Dermis microvascular lymphatic vessel endothelial cell (primary cell): ENCODE measurements at places on chromosomes 7 and 10. TPM values are rescaled to one million over a fixed set of nuclear protein-coding genes. Genes with fewer than 3 reads are reported as not detected.

The NKX2-3 gene
- total RNA-seq, result not detected in 2 replicates

The PPP1R3A gene
- not detected in 2 replicates for total RNA-seq

The LRRD1 gene
- total RNA-seq, result under 0.01 TPM in 2 replicates

The NEUROG3 gene
- total RNA-seq, result not detected in 2 replicates

The CRTAC1 gene
- 4.6 and 11.9 TPM in 2 replicates for total RNA-seq

The MUC12 gene
- not detected in 2 replicates for total RNA-seq

The RBP3 gene
- not detected in 2 replicates for total RNA-seq

The NPFFR1 gene
- not detected in 2 replicates for total RNA-seq

The PTPN20 gene
- 0.13 and 0.76 TPM in 2 replicates for total RNA-seq

The HTRA1 gene
- 60.7 and 80.4 TPM in 2 replicates for total RNA-seq

The RHOBTB1 gene
- total RNA-seq, result 31.3 and 38.4 TPM in 2 replicates

The CYP2W1 gene
- not detected in 2 replicates for total RNA-seq

The SUN3 gene
- total RNA-seq, result not detected in 2 replicates

GRCh38 chr10:12448729-12449391 lies 99.5 kb downstream of the CAMK1D start:
- DNase-seq, result peak; percentile 46

DNA sequence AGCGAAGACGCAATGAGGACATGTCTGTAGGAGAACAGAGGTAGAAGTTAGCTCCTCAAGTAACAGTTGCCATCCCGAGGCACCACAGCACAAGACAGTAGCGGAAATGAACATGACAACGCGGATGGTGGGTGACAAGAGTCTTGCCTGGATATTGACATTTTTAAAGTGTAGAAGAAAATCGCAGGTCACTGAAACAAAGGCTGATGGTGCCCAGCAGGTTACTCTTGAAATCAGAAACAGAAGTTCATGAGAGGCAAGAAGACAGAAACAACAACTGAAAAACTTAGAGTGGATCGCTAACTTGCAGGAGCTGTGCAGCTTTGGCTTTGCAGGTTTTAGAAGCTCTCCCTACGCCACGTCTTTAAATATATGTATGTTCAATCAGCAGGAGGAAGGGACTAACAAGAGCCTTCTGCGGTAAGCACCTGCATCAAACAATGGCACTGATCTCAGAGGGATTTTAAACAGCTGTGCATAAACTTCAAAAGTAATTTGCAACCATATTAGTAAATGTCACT lies 1.8 kb downstream of the PRKCQ start:
- no peak for DNase-seq

DNA sequence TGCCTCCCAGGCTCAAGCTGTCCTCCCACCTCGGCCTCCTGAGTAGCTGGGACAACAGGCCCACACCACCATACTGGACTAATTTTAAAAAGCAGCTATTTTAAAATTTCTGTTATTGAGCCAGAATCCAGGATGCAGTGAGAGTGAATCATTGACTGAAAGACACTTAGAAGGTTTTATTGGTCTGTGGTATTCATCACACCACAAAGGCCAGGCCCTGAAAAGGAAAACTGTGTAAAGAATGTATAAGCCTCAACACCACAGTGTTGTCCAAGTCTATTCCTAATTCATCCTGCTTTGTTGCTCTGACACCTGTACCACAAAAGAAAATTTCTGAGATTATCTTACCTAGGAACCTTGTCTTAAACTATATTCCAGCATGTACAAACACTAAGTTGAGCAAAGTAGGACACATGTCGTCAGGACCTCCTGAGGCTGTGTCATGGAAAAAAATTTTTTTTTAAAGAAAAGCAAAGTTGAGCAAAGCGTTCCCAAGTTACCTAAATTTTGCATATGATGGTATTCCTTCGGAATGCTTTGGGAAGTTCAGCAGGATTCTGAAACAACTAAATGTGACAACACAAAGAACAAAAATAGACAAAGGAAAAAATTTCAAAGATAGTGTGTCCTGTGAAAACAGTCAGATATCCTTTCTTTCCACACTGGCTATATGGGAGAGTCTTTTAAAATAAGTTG lies 129.6 kb upstream of the MKLN1 start:
- DNase-seq, result peak; percentile 48

DNA sequence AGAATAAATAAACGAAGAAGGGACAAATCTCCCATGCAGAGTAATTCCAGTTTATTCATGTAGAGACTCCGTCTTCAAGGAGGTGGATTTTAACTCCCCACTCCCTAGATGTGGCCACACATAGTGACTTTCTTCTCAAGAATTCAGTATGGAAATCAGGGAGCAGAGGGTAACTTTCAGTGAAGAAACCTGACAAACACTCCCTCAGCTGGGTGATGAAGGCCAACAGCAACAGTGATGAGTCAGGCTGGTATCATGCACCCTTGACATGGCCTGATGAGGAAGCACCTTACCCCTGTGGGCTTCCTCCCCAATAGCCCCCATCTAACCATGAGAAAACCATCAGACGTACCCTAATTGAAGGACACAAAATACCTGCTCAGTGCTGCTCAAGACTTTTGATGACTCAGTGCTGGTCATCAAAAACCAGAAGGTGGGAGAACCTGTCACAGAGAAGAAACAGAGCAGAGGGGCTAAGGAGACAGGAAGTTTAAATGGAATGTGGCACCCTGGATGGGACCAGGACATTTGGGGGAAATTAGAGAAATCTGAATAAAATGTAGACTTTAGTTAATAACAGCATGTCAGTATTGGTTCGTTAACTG lies 50.6 kb downstream of the ADAMTS14 start:
- no peak for DNase-seq

- no peak for DNase-seq
Measured at GRCh38 chr7:20197837-20198236, 19.3 kb downstream of the MACC1 start.

- no peak for DNase-seq
Measured at GRCh38 chr10:10196701-10197100, 821.0 kb upstream of the CELF2 start.

GRCh38 chr7:151275813-151276577 lies 27.5 kb upstream of the SMARCD3 start:
- DNase-seq, result no peak

- no peak for DNase-seq
Measured at GRCh38 chr7:9958486-9958885, 1015.2 kb upstream of the PHF14 start.

GRCh38 chr7:29325476-29325875 lies 130.9 kb downstream of the CHN2 start:
- DNase-seq, result no peak

DNA sequence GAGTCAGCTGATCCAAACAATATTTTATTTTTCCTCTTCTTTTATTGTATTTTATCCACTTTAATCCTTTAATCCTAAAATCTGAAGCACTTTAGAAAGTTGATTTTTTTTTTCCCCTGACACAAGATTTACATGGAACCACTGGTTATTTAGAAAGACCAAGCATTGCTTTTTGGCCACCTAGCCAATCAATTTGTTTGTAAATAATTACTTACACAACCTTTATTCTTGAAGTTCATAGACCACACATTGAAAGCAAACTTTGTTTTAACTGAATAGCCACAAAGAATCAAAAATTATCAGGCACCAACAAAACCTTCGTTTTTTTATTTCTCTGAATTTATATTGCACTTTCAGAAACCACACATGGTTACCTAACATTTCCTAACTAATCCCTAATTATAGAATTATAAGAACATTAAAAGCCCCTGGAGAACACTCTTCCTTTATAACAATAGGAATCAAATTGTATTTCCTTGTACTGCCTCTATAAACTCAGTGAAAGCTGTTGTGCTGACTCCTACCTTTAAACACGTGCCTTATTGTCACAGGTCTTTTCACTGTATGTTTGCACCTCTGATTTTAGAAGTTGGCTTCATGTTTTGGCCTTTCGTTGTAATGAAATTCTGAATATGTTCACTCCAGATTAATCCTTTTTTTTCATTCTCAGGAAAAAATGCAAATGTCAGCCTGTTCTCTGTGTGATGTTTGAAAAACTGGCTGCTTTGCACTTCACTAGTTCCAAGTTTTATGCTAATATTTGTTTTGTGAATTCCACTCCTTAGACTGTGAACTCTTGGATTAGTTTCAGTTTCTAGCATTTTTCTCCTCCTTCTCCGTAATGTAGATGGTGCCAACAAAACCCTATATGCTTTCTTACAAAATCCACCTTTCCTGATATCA lies 1511.9 kb downstream of the REEP3 start:
- no peak for DNase-seq

- DNase-seq, result no peak
Measured at GRCh38 chr7:115475206-115475605, 553.3 kb downstream of the MDFIC start.

DNA sequence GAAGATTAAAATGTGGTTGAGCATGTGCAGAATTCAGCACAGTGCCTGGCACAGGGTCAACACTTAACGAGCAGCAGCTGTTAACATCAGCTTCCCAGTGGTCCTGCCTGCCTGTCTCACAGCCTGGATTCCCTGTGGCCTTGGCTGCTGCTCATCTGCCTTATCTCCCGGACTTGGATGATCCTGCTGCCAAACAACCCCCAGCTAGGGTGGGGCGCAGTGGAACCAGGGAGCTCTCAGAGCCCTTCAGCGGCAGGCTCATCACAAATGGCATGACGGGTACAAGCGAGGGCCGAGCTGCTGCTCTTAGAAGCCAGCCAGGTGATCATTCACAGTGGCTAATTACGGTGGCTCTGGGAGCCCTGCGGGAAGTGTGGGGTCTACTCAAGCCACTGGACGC lies 13.0 kb upstream of the SMARCD3 start:
- no peak for DNase-seq
